Lower lobe of right lung (tissue), 2 donors: ENCODE measurements at places on chromosomes 12 and 14.

GRCh38 chr12:114041590-114041989 lies 75.5 kb upstream of the RBM19 start:
- H3K27me3 ChIP-seq: peaks cover 14% of the 10 kb centered on the region
- H3K27ac ChIP-seq: no peak overlapping the region
- no peaks in the 10 kb centered on the region for H3K4me1 ChIP-seq

DNA sequence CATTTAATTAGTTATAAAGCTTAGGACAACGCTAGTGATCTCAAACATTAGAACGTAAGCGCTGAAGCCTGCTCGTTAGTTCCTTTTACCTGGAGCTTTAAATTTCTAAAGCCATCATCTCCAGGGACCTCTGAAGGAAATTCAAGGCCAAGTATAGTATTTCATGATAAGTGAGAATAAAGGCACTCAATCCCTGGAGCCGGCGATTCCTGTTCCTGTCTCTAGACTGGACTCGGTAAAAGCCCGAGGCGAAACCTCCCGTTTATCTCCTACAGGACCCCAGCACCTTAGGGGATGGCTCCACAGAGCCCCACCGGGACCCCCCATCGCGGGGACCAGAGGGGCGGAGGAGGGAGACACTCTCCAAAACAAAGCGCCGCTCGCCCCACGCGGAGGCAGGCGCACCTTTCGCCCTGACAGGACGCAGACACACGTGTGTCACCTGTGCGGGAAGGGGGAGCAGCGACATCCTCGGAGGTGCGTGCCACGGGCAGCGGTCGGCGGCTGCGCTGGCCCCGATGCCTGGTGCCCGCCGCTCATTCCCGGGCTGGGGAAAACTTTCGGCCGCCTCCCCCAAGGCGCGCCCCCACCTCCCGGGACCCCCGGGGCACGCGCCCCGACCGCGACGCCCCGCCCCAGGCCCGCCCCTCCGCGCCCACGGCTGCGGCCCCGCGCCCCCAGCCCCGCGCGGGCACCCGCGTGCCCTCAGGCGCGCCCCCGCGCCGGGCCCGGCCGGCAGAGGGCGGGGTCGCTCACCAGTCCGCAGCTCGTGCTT lies 678 bp downstream of the RPS6KA5 start:
- peak; percentile 70 for DNase-seq
- no peaks in the 10 kb centered on the region for H3K36me3 ChIP-seq
- no peaks in the 10 kb centered on the region for H3K27me3 ChIP-seq
- H3K4me1 ChIP-seq: peaks cover 34% of the 10 kb centered on the region

DNA sequence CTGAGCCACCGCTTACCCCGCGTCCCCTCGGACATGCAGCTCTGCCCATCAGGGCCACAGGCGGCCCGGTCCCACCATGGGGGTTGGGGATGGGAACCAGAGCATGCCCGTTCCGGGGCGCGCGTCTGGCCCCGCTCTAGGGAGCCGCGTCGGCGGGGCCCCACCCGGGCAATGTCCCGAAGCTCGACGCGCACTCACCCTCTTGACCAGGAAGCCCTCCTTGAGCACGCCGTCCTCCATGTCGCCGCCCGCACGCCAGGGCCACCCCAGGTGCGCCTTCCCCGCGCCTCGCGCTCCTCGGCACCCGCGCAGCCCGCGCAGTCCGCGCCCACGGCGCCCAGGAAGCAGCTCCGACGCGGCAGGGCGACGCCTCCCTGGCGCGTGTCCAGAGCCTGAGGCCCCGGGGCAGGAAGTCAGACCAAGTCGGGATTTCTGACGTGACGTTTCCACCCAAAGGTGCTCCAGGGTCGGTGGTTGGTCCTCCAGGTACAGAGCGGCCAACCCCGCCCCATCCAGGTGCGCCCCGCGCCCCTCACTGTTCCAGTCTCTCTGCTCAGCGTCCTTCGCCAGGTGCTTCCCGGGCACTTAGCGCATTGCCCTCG lies at the start of gene PLEK2:
TSS of gene PLEK2 (minus strand) at position 346 of the 602 bp plus-strand sequence. CDS start at position 240, 106 bp downstream.
- peak within 1 kb of the TSS; percentile 58 for H3K4me3 ChIP-seq
- H3K27ac ChIP-seq: no peak within 1 kb of the TSS
- H3K27me3 ChIP-seq: peaks cover 7% of the 10 kb centered on the region
- no peaks in the 10 kb centered on the region for H3K36me3 ChIP-seq

DNA sequence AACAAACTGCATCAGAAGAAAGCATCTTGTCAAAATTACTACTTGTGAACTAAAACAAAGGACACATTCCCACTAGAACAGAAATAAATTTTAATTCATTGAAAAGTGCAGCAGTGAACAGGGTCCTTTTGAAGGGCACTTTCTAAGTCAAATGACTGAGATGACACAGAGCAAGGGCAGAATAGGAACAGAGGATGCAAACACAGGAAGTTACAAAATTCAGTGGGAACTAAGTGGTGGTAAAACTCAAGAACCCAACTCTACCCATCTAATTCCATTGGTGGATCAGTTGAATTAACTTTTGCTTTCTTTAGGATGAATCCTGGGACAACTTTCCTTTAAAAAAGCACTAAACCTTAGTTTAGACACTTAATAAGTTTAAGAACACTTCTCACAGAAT lies 45.8 kb downstream of the GNS start:
- H3K27me3 ChIP-seq: no peaks in the 10 kb centered on the region
- no peak for DNase-seq
- H3K36me3 ChIP-seq: peaks cover 67% of the 10 kb centered on the region
- no peak overlapping the region for H3K27ac ChIP-seq
- no peaks in the 10 kb centered on the region for H3K4me1 ChIP-seq

DNA sequence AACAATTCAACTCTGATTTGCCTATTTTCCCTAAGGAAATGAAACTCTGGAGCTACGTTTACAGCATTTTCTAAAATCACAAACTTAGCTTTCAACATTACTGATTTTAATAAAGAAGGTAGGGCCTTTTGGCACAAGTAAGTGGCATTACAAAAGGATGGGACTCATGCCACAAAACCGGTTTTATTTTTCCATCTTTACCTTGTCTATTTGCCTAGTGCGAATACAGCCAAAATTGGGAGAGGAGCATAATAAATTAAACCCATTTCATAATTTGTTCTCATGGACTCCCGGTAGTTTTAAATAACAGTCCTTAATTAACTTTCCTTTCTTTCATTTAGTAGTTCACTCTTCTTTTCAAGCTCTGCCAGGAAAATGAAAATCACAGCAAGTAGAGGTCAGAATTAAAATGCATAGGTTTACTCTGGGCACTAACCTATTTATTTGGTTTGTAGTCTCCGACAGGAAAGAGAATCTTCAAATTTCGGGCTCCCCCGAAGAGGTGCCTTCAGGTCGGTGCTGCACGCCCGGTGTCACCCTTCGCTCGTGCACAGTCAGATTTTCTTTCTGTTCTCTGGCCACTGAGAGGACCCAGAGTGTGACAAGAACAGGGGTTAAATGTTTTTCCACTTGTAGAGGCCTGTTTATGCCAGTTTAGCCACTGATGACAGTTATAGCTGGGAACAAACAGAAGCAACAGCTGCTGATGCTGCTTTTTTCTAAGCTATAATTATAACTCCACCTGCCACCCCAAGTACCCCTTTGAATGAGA lies at the start of gene BEST3:
TSS of gene BEST3 (minus strand) at position 535 of the 772 bp plus-strand sequence. CDS start 1,505 bp downstream, outside the sequence.
- no peak for DNase-seq
- no peaks in the 10 kb centered on the region for H3K36me3 ChIP-seq
- H3K27me3 ChIP-seq: no peaks in the 10 kb centered on the region
- no peak within 1 kb of the TSS for H3K27ac ChIP-seq
- no peaks in the 10 kb centered on the region for H3K4me1 ChIP-seq

DNA sequence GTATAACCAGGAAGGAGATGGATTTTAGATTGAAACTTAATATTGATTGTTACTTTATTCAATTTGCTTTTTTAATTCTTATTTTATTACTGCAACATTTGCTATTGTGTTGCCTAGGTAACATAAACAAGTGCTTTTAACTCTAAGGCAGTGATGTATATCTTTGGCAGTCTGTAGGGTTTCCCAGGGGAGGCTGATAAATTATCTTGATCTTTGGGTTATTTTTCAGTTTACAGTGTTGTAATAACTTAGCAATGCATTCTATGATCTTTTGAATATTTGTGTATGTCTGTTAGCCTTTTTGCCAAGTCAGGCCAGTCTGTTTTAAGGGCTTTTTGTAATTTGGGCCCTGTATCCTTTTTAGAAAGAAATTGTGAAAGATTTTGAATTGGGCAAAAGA lies 7.8 kb upstream of the DTD2 start:
- H3K27me3 ChIP-seq: no peaks in the 10 kb centered on the region
- DNase-seq: no peak
- H3K4me3 ChIP-seq: no peak overlapping the region
- no peaks in the 10 kb centered on the region for H3K4me1 ChIP-seq
- no peaks in the 10 kb centered on the region for H3K36me3 ChIP-seq

DNA sequence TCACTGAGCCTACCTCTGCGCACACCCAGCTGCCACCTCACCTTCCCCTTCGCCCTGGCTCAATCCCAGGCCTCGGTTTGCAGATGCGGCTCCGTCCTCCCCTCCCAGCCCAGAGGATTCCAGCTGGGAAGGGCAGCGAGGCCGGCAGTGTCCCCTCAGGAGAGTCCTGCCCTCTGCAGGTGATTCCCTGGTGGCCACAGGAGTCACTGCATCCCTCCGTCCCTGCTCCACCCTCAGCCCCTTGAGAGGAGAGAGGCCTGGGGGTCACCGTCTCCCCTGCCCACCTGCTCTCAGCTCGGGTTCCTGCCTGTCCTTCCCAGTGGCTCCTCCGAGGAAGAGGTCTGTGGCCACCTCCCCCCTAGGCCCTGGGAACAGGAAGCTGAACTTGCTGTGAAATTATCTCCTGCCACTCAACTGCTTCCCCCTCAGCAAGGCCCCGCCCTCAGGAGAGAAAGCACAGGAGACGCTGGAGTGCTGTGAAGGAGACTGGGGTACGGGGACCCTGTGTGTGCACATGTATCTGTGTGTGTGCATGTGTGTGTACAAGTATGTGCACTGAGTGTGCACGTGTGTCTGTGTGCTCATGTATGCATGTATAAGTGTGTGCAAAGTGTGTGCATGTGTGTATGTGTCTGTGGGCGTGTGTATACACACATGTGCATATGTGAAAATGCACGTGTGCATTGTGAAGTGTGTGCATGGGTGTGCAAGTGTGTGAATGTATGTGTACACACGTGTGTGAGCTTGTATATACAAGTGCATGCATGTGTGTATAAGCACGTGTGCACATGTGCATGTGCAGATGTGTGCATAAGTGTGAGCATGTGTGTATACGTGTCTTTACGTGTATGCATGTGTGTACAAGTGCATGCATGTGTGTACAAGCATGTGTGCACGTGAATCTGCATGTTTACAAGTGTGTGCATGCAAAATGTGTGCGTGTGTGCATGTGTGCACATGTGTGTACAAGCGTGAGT lies 13.2 kb upstream of the GALNT9 start:
- no peak overlapping the region for H3K27ac ChIP-seq
- H3K4me3 ChIP-seq: no peak overlapping the region
- H3K36me3 ChIP-seq: no peaks in the 10 kb centered on the region
- H3K27me3 ChIP-seq: peaks cover 47% of the 10 kb centered on the region
- no peaks in the 10 kb centered on the region for H3K4me1 ChIP-seq

GRCh38 chr12:99920353-99920960 lies 64.3 kb downstream of the ANKS1B start:
- H3K4me1 ChIP-seq: no peaks in the 10 kb centered on the region
- H3K27me3 ChIP-seq: no peaks in the 10 kb centered on the region
- no peak overlapping the region for H3K27ac ChIP-seq
- no peaks in the 10 kb centered on the region for H3K36me3 ChIP-seq

- no peak overlapping the region for H3K27ac ChIP-seq
- DNase-seq: no peak
- H3K4me3 ChIP-seq: no peak overlapping the region
Observed at GRCh38 chr12:68350753-68351152, 18.6 kb upstream of the MDM1 start.
